ENCODE measurements at places on chromosomes 13 and 19.

DNA sequence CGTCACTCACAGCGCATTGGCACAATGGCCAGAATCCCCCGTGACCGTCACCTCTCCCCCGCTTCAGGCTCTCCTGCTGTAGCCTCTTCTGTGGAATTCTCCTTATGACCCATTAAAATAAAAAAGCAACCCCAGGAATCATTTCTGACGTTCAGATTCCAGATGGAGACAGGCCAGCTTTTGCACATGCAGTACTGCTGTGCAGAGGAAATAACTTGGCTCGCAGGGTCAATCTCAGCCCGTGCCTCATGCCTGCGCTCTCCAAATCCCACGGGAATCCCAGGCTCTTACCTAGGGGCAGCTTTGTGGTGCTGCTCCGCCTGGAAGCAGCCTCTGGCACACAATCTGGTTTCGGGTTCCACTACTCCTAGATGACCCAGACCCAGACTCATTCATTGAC is 32.7 kb upstream of the SOX1 start:
- no peak for DNase-seq

- no peak for DNase-seq
Measured at GRCh38 chr13:94595001-94595949, 677 bp downstream of the TGDS start.

DNA sequence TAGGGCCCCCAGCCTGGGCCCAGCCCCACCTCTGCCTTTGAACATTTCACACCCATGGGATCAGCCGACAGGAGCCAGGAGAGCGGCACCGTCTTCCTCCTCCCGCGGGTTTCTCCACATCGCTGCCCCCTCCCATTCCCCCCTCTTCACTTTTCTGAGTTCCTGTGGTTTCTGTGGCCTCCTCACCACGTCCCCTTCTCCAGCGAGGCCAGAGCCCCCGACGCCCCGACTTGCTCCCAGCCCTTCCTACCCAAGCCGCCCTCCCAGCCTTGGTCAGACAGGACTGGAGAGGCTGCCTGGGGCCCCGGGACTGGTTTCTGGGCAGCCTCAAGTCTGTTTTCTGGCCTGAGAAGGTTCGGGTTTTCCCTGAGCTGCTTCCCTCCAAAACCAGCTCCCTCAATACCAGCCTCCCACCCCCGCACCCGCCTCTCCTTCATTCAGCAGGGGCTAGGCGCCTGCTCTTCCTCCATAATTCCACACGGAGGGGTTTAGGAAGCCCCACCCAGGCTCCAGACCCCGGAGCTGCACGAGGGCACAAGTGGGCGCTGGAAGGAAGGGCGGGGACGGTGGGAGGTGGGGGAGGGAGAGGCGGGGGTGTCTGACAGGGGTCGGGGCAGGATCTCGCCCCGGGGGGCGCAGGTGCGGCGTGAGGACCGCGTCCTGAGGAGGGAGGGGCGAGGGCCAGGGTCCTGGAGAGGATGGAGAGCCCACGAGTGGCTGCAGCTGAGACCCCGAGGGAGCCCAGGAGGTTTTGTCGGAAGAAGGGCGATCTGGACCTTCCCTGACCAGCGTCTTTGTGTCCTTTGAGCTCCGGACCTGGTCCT is 4.0 kb upstream of the SIGLEC10 start:
- no peak for DNase-seq

- no peak for DNase-seq
Measured at GRCh38 chr19:43457809-43458208, 7.6 kb downstream of the LYPD3 start.

- DNase-seq: no peak
Measured at GRCh38 chr13:40464337-40465014, 202.0 kb downstream of the FOXO1 start.

DNA sequence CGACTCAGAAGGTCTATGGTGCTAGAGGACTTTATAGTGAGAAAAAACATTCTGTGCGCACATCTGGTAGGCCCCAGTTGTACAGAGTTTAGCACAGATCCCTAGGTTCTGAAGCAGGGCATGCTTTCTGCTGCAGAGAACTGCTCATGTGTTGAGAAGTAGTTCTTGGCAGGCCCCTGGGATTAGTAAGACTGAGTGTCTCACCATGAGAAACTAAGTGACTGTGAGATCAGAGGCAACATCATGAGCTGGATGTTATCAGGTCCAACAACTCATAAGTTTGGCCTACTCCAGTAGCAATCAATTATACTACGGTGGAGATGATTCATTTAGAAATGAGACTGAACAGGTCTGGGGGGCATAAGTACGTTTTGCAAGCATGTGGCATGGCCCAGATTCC is 507.4 kb upstream of the KLF12 start:
- no peak for DNase-seq

DNA sequence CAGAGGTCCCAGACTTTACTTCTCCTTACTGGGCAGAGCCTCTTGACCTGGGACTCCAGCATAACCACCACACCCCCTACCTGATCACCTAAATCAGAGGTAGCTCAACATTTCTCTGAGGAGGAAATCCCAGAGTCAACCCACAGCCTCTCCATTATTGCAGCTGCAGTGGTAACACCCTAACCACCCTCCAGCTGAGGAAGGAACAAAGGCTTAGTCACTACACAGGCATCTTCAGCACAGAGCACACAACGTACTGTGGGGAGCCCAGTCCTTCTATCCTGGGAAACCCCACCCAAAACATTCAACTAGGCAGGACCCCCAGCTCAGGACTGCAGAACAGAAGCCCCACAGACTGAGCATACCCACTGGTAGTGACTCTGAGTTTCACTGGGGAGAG is 824.7 kb upstream of the SLITRK5 start:
- no peak for DNase-seq

DNA sequence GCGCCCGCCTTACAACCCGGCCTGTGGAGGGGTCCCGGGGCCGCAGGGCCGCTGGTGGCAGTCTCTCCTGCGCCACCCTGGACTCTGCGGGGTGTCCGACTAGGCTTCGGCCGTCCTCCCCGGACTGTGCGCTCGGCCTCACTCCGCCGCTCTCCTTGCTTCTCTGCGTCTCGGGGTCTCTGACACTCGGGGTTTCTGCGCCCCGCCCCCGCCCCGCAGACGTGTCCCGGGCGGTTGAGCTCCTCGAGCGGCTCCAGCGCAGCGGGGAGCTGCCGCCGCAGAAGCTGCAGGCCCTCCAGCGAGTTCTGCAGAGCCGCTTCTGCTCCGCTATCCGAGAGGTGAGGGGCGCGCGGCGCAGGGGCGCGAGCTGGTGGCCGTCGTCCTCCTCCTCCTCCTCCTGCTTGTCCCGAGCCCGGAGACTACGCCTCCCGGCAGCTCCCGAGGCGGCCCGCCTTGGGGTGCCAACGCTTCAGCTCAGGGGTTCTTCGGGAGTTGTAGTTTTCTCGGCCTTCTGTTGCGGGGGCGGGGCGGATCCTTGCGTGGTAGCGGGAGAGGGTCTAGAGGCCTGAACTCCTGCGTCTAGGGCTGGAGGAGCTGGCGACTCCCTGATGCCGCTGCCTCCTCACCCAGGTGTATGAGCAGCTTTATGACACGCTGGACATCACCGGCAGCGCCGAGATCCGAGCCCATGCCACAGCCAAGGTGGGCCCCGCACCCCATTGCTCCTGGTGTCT is 627 bp downstream of the LIN7B start:
- DNase-seq: no peak

DNA sequence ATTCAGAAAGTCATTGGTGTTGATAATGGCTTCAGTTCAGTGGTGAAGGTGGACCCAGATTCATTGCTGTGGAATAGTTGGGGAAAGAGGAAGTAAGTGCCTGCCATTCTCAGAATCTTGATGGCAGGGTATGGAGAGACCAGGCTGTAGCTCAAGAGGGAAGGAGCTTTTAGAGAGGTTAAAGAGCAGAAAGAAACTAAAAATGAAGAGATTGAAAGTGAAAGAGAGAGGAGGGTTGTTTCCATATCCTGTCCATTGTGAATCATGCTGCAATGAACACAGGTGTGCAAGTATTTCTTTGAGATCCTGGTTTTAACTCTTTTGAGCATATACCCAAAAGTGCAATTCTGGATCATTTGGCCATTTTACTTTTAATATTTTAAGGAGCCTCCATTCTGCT is 12.5 kb downstream of the GJB6 start:
- no peak for DNase-seq

GRCh38 chr13:48733739-48734335 is 80.1 kb downstream of the CYSLTR2 start:
- peak; percentile 13 for DNase-seq

DNA sequence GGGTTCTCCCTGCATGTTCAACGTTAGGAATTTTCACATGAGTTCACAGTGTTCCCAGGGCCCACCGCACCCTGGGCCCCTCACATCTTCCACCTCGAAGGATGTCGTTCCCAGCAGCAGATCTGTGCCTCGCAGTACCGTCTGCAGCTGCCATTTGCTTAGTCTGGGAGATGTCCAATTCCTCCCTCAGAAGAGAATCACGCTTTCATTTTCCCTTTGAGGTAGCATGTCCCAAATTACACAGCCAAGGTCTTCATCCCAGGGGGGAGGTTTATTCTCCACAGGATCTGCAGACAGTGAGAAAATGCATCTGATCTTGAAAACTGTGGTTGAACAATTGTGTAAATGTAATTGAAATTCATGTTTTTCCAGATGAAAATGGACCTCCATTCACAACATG is 150.2 kb downstream of the DCT start:
- no peak for DNase-seq

GRCh38 chr13:98690348-98691022 is 62.0 kb downstream of the SLC15A1 start:
- DNase-seq: no peak

GRCh38 chr13:39955560-39955959 is 300.1 kb downstream of the COG6 start:
- no peak for DNase-seq

GRCh38 chr13:25276748-25277147 is 10.5 kb downstream of the MTMR6 start:
- peak; percentile 50 for DNase-seq

- no peak for DNase-seq
Measured at GRCh38 chr13:105952973-105953290, 582.5 kb downstream of the EFNB2 start.

- no peak for DNase-seq
Measured at GRCh38 chr19:37551129-37551993, 43.2 kb downstream of the ZNF571 start.

DNA sequence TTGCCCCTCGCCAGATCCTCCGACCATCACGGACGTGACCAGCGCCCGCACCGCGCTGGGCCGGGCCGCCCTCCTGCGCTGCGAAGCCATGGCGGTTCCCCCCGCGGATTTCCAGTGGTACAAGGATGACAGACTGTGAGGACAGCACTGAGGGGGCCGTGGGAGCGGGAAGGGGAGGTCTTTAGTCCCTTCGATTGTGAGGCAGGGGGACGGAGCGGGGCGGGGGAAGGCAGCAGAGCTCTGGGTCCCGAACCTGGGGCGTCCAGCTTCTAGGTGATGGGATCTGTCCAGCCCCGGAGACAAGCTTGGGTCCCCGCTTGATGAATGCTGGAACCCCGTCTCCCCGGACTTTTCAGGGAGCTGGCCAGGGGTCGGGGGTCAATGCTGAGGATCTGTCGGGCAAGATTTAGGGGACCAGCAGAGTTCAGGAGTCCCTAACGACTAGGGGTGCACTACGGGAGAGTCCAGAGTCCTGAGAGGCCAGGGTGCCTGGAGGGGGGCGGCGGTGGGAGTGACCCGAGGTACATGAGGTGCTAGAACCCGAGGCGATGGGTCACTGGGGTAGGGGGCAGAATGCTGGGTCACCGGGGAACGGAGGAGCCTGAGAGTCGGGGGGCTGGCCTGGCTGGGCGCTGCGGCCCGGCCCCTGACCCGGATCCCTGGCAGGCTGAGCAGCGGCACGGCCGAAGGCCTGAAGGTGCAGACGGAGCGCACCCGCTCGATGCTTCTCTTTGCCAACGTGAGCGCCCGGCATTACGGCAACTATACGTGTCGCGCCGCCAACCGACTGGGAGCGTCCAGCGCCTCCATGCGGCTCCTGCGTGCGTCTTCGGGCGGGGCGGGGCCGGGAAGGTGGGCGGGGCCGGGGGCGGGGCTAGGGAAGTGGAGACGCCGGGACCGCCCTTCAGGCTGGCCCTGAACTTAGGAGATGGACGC is 14.6 kb downstream of the VSIG10L start:
- no peak for DNase-seq

- DNase-seq: no peak
Measured at GRCh38 chr13:34070006-34070405, 252.1 kb downstream of the RFC3 start.

DNA sequence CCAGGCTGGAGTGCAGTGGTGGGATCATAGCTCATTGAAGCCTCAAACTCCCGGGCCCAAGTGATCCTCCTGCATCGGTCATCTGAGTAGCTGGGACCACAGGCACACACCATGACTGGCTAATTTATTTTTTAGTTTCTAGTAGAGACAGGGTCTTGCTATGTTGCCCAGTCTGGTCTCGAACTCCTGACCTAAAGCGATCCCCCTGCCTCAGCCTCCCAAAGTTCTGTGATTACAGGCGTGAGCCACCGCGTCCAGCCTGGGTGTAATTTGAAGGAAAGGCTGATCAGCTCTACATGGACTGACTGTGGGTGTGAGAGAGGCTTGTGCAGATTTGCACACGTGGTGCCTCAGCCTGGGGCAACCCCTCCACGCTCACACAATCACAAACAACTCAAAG is 31.1 kb downstream of the ADGRL1 start:
- no peak for DNase-seq

DNA sequence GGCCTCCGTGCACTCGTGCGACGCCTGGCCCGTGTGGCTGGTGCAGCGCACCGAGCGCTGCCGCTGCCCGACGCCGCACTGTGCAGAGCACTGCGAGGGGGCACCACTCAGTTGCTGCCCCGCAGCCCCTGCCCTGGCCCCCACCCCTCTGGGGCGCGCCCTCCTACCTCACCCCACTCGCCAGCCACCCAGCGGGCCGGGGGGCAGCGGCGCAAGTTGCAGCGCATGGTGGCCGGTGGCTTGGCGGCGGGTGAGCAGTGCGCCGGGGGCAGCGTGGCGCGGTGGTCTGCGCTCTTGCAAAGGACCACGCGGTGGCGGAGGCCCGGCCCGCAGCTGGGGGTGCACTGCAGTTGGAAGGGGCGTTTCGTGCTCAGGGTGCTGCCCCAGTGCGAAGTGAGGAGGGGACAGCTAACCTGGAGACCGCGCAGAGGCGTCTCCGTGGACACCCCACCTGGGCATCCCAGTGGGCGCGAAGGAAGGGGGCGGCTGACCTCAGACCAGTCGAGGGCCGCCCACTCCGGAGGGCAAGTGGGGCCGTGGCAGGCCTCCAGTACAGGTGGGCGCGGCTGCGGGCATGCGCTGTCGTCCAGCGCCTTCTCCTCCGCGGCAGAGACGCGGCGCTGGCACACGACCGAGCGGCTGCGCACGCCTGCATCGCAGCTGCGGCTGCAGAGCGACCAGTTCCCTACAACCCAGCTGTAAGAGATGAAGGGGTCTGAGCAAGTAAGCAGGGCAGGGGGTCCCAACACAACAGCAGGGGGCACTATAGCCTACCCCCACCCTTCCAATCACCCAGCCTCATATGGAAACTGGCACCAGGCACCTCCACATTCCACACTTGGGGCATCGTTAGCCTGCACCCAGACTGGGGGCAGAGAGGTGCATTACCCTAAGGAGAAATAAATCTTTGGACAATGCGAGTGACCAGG is 8.0 kb upstream of the MYO1F start:
- no peak for DNase-seq

DNA sequence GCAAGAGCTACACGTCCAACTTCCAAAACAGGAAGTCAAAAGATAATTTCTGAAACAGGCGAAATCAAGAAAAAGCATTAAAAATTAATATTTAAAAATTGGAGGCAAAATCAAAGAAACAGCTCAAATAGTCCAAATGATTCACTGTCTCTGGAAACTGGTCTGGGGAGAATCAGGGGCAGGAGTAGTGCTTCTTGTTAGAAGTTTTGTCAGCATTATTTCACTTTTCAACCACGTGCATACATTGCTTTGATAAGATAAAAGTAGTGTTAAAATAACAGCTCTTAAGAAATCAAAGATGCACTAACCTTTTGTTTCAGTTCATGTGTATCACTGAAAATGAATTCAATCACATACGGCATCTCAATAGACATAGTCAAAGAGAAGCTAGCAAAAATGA is 53.8 kb downstream of the PARP4 start:
- no peak for DNase-seq
